Effector memory CD8-positive, alpha-beta T cell (primary cell): ENCODE measurements at places on chromosomes 16 and 17.
A peak's percentile ranks its signal among the peaks of the same experiment; 100 is the strongest.

DNA sequence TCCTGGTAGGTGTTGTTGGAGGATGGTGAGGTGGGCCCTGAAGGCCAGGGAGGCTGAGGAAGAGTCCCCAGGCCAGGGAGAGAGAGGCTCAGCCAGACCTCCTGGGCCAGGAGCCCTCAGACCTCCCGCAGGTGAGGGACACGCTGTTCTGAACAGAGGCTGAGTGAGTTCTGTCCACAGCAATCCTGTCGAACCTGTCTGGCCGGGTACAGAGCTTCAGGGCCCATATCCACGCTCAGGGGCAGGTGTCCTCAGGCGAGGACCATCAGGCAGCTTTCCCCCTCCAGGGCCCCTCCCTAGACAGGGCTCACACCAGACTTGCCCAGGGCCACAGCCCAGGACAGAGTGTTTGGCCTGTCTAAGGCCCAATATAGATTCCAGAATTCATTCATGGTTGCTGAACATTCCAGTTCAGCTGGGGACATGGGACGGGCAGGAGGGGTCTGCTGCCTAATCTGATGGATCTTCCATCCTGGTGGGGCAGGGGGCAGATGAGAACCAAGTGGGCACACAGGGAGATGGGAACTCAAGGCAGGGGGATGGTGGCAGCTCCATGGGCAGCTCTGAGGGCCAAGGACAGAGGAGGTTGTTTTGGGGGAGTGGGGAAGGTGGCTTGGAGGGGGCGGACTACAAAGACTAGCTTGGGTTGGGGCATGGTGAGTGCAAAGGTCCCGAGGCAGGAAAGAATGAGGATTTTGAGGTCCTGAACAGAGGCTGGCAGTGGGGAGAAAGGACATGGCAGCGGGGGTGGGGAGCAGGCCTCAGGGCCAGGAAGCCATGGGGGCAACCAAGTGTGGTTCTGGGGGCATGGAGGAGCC lies 23.4 kb upstream of the MPRIP start:
- no peaks in the 10 kb centered on the region for H3K36me3 ChIP-seq
- DNase-seq = no peak
- no peak overlapping the region for H3K4me3 ChIP-seq
- H3K27me3 ChIP-seq = no peaks in the 10 kb centered on the region

DNA sequence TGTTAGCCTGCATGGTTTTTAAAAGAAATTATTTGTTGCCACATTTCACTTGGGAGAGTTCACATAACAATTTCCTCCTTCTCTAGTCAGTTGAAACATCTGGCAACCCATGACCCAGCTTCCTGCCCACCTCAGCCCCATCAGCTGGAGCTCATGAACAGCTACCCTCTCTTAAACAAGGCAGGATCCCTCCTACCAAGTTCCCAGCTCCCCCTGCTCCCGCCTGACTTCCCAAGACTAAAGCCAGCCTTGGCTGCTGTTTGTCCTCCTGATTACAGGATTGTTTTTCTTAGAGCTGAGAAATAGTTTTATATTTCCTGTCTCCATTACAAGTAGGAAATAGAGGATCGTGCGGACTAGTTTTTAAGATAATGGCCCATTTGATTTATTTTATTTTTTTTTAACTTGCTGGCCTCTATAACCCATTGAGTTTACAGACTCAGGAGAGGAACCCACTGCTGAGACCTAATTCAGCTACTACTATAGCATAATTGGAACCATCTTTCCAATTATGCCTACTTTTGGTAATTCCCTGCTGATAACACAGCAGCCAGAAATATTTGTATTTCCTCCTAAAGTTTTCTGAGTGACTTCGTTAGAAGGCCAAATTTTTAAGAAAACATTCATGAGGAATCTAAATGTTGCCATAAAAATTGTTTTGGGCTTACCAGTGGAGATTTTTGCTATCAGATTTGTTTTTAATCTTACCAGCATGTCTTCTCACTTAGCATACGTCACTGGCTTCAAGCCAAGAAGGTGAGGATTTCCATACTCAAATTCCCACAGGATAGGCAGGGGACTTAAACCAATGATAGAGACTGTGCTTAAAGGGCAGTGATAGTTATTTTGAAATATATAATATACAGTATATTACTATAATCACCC lies 90.0 kb downstream of the ELAC2 start:
- H3K36me3 ChIP-seq = peaks cover under 1% of the 10 kb centered on the region
- DNase-seq = no peak
- H3K4me3 ChIP-seq = no peak overlapping the region

DNA sequence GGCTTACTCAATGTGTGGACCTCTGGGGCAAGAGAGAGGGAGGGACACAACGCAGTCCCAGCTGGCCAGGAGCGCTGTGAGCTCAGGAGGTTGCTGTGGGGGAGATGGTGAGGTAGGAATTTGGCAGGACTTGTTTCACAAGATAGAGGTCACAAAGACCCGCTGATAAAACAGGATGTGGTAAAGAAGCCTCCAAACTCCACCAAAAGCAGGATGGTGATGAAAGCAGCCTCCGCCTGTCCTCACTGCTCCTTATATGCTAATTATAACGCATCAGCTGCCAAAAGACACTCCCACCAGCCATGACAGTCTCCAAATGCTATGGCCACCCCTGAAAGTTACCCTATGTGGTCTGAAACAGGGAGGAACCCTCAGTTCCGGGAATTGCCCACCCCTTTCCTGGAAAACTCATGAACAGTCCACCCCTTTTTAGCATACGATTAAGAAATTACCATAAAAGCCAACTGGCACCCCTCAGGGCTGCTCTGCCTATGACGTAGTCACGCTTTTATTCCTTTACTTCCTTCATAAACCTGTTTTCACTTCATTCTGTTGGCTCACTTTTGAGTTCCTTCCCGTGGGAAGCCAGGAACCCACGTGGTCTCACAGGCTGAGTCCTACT lies 5.3 kb upstream of the EIF4A3 start:
- no peaks in the 10 kb centered on the region for H3K27me3 ChIP-seq
- no peak overlapping the region for H3K4me3 ChIP-seq
- DNase-seq = no peak
- peaks cover 3% of the 10 kb centered on the region for H3K36me3 ChIP-seq
- H3K27ac ChIP-seq = no peak overlapping the region
- H3K4me1 ChIP-seq = peaks cover 14% of the 10 kb centered on the region

DNA sequence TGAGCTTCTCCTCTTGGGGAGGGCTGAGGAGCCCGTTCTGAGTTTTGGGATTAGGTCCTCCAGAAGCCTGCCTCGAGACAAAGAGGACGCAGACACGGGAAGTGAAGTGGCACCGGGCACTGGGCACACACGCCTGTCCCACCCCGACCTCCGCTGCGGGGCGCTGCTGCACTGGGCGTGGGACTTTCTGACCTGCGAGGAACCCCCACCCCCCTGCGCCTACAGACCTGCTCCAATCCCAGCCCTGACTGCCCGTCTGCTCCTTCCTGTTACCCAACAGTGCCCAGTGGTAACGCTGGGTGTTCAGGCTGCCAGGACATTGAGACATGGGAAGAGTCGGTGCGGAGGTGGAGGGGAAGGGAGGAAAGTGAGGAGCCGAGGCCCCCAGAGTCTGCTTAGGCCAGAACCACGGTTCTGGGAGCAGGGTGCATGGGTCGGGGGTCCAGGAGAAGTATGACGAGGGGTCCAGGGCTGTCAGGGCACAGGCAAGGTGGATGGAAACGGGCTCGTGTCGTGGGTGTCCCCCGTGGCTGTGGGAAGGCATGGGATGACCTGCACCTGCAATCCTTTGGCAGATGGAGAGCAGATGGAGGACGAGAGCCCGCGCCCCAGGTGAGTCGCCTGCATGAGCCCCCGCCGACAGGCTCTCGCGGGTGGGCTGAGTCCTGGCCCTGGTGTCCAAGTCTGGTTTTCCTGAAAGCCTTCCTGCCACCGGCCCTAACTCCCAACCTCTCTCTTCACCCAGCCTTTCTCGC lies 112.0 kb upstream of the CREBBP start:
- H3K36me3 ChIP-seq = peaks cover 2% of the 10 kb centered on the region
- no peak overlapping the region for H3K4me3 ChIP-seq
- peak overlapping the region; percentile 57 for H3K27ac ChIP-seq
- DNase-seq = no peak
- H3K4me1 ChIP-seq = peaks cover 4% of the 10 kb centered on the region

- DNase-seq = no peak
- H3K36me3 ChIP-seq = peaks cover 3% of the 10 kb centered on the region
- no peak overlapping the region for H3K27ac ChIP-seq
- peaks cover 22% of the 10 kb centered on the region for H3K27me3 ChIP-seq
These were observed 52.9 kb downstream of the MMD start for GRCh38 chr17:55368706-55369105.

- no peak for DNase-seq
- H3K4me1 ChIP-seq = peaks cover 50% of the 10 kb centered on the region
- H3K36me3 ChIP-seq = peaks cover 10% of the 10 kb centered on the region
- peak overlapping the region; percentile 91 for H3K27ac ChIP-seq
- no peaks in the 10 kb centered on the region for H3K27me3 ChIP-seq
- H3K4me3 ChIP-seq = no peak overlapping the region
These were observed 28.5 kb upstream of the KDM8 start for GRCh38 chr16:27174798-27175197.

- no peak overlapping the region for H3K27ac ChIP-seq
- DNase-seq = no peak
- no peak overlapping the region for H3K4me3 ChIP-seq
- H3K4me1 ChIP-seq = peaks cover 4% of the 10 kb centered on the region
- H3K36me3 ChIP-seq = peaks cover 3% of the 10 kb centered on the region
These were observed 4.7 kb upstream of the SMTNL2 start for GRCh38 chr17:4579678-4580077.

- H3K4me1 ChIP-seq = no peaks in the 10 kb centered on the region
- no peak overlapping the region for H3K4me3 ChIP-seq
- no peaks in the 10 kb centered on the region for H3K27me3 ChIP-seq
- H3K36me3 ChIP-seq = no peaks in the 10 kb centered on the region
- DNase-seq = no peak
These were observed 625.2 kb upstream of the CDH8 start for GRCh38 chr16:62661435-62661834.

GRCh38 chr17:55897301-55897700 lies 146.4 kb downstream of the PCTP start:
- H3K36me3 ChIP-seq = no peaks in the 10 kb centered on the region
- H3K4me1 ChIP-seq = no peaks in the 10 kb centered on the region
- H3K27me3 ChIP-seq = peaks cover 4% of the 10 kb centered on the region
- no peak overlapping the region for H3K4me3 ChIP-seq
- H3K27ac ChIP-seq = no peak overlapping the region

DNA sequence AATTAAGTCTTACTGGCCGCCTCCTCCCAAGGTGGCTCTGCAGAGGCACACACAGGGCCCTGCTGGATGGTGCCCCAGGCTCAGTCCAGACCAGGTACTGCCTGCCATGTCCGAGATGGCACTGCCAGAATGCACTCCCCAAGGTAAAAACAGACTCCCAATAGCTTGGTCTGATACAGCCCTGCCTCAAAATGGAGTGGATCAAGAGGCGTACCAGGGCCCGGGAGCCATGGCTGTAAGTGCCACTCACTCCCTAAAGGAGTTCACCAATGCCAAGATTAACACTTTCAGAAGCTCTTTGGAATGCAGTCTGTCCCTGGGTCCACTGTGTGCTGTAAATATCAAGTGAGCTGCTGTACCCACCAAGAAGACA lies 576 bp upstream of the MYO18A start:
- H3K4me1 ChIP-seq = peaks cover 28% of the 10 kb centered on the region
- peaks cover 6% of the 10 kb centered on the region for H3K36me3 ChIP-seq
- H3K4me3 ChIP-seq = peak overlapping the region; percentile 43
- H3K27ac ChIP-seq = no peak overlapping the region
- no peaks in the 10 kb centered on the region for H3K27me3 ChIP-seq
- DNase-seq = no peak

DNA sequence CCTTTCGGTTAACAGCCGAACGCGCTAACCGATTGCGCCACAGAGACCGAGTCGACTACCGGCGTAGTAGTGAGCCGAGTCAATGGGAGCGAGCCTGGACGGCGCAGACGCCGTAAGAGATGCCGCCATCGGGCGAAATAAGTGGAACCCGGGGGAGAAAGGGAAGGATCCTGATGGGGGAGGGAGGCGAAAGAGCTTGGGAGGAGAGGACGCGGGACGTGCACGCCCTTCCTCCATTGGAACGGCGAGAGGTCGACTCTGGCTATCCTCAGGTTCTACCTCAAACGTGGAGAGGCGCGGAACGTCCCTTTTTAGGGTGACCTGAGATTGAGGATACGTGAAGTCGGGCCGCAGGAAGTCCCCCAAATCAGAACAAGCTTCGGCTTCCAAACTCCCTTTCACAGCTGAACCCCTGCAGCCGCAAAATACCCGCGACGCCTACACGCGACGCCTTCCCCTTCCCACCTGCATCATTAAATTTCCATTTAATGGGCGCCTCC lies 683 bp upstream of the PSMB3 start:
- H3K27me3 ChIP-seq = peaks cover 23% of the 10 kb centered on the region
- peaks cover 43% of the 10 kb centered on the region for H3K4me1 ChIP-seq
- H3K27ac ChIP-seq = peak overlapping the region; percentile 92
- H3K36me3 ChIP-seq = peaks cover 47% of the 10 kb centered on the region
- peak overlapping the region; percentile 90 for H3K4me3 ChIP-seq

DNA sequence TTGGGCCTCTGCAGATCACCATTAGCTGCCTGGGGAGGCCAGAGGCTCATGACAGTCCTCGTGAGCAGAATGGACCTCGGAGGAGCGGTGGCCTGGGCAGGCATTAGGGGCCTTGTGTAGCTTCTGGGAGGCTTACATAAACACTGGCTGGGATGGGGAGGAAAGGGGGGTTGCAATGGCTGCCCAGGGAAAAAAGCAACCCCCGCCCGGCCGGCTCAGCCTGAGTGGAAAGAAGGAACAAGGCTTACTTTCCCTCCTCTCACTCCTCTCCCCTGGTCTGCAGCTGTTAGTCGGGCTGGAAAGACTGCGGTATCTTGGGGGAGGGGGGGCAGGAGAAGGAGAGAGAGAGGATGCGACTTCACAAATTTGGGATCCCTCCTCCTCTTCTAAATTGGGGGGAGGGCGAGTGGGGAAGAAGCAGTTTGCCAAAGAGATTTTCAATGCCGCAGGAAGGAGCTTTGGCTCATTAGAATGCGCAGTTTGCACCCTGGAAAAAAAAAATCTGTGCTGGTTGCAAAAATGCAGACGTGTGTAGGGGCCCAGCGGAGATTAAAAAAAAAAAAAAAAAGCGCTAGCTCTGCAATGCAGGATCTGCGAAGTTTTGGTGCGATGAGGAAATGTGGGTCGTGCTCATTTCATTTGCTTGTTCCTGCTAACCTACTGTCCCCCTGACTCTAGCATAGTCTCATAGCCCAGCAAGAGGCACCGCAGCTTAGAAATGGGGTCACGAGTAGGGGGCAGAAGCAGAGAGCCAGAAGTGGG lies 6.6 kb upstream of the NR1D1 start:
- peaks cover 18% of the 10 kb centered on the region for H3K36me3 ChIP-seq
- peak overlapping the region; percentile 99 for H3K27ac ChIP-seq
- peak overlapping the region; percentile 60 for H3K4me3 ChIP-seq
- peaks cover 79% of the 10 kb centered on the region for H3K4me1 ChIP-seq
- no peaks in the 10 kb centered on the region for H3K27me3 ChIP-seq

DNA sequence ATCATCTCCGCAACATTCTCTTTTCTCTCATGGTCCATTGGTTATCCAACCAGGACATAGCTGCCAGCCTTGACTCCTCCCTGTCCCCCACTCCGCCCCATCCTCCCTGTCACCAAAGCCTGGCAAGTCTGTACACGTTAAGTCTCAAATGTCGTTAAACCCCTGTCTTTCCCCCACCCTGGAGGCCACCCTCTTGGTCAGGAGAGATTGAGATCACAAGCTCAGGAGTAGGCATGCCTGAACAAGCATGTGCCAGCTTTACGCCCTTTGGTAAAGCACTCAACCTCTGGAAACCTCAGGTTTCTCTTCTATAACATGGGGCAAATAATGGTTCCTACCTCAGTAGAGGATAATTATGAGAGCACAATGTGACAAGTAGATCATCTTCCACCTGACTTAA lies 38.1 kb upstream of the CCL1 start:
- H3K36me3 ChIP-seq = no peaks in the 10 kb centered on the region
- DNase-seq = no peak
- H3K4me1 ChIP-seq = peaks cover 4% of the 10 kb centered on the region
- H3K27me3 ChIP-seq = peaks cover 5% of the 10 kb centered on the region
